ENCODE measurements at places on chromosomes 11 and 22. TPM values are rescaled to one million over a fixed set of nuclear protein-coding genes. Genes with fewer than 3 reads are reported as not detected.

DNA sequence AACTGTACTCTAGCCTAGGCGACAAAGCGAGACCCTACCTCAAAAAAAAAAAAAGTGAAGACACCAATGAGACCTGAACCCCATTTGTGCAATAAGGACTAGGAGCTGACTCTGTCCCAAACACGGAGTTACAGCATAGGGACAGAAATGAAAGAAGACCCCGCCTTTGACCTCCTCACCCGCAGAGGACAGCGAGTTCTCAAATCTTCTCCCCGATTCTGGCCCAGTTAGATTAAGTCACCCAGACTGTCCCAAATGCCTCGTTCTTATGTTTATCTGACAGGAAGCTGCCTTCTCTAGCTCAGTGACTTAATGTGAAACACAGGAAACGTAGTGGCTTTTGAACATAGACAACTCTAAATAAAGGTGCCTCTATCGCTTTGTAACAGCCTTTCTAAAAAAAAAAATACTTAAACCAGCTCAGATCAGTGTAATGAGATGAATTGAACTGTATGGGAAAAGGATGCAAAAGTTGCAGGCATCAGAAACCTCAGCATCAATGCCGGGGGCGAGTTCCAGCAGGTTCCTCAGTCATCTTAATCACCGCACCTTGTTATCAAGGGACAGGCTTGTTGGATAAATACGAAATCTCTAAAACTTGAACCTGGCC lies 10.6 kb downstream of the MYH9 start:
- peak overlapping the region; percentile 88 for H3K27ac ChIP-seq
- no peak overlapping the region for H3K4me3 ChIP-seq
- peaks cover 83% of the 10 kb centered on the region for H3K4me1 ChIP-seq
- no peak for DNase-seq

The MOGAT2 gene
- not detected for total RNA-seq

DNA sequence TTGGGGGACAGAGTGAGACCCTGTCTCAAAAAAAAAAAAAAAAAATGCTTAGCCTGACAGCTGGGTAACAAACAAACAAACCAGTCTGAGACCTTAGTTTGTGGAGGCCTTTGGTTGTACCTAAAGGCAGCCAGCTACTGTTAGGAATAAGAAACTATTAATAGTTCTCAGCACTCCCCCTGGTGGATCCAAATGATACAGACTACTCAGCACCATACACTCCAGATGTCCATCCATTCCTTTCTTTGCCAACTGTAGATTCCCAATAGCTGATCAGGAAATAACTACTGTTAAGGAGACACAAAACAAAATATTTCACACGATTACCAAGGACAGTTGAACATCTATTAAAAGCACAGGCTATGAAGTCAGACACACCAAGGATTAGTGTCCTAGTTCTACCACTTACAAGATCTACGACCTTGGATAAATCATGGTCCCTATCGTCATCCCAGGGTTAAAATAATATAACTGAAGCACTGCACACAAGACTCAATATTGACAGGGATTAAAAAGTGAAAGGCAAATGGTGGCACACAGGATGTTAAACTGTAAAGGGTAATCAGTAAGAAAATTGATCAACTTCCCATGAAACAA lies 17.2 kb downstream of the CLDN25 start:
- no peaks in the 10 kb centered on the region for H3K27me3 ChIP-seq
- H3K4me3 ChIP-seq, result no peak overlapping the region
- H3K4me1 ChIP-seq, result no peaks in the 10 kb centered on the region
- no peak for DNase-seq

DNA sequence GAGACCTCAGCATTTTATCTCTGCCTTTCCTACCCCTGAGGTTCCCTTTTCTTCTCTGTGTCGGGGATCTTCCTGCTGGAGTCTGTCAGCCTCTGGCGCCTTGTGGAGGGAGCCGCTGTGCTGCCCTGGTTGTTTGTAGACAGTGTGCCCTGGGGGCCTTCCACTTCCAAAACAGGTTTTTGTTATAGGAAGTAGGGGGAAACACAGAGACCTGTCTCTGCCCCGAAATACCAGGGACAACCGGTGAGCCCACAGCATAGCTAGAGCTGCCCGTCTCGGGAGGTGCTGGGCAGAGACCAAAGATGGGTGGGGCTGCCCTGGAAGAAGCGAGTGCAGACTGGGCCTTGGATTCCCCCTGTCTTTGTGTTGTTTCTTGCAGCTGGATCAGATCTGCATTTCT lies 8.0 kb downstream of the NCAPH2 start:
- H3K4me1 ChIP-seq, result no peaks in the 10 kb centered on the region
- no peak overlapping the region for H3K27ac ChIP-seq
- H3K27me3 ChIP-seq, result no peaks in the 10 kb centered on the region
- H3K36me3 ChIP-seq, result peaks cover 13% of the 10 kb centered on the region

DNA sequence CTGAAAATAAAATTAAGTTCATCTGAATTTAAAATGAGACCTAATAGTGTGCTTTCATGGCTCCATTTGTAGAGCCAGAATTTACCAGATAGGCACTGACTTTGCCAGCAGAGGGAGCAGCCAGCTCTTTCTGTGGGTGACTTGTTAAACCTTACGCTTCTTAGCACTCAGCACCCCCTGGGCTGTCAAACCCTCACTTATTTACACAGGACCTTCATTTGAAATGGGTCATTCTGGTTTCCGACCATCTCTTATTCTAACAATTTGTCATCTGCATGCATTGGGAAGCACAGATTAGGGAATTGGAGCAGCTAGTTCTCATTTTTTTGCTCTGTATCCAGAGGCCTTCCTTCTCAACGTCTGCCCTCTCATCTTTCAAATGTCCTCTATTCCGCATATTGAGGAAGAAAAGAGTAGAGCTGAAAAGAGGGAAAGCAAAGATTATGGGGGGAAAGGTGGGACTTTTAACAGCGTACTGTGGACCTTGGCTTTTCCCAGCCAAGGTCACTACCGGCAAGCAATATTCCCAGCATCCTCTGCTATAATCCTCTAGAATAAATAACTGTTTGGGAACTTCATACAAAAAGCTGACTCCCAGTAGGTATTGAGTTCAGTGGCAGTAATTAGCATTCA lies 3.1 kb downstream of the ASRGL1 start:
- peaks cover 9% of the 10 kb centered on the region for H3K27me3 ChIP-seq
- H3K4me3 ChIP-seq, result no peak overlapping the region
- no peak overlapping the region for H3K27ac ChIP-seq
- H3K36me3 ChIP-seq, result no peaks in the 10 kb centered on the region
- peaks cover 6% of the 10 kb centered on the region for H3K4me1 ChIP-seq

- no peak overlapping the region for H3K4me3 ChIP-seq
- H3K4me1 ChIP-seq, result no peaks in the 10 kb centered on the region
- peaks cover 11% of the 10 kb centered on the region for H3K27me3 ChIP-seq
- no peaks in the 10 kb centered on the region for H3K36me3 ChIP-seq
Measured at GRCh38 chr11:131481971-131482370, 111.6 kb downstream of the NTM start.

DNA sequence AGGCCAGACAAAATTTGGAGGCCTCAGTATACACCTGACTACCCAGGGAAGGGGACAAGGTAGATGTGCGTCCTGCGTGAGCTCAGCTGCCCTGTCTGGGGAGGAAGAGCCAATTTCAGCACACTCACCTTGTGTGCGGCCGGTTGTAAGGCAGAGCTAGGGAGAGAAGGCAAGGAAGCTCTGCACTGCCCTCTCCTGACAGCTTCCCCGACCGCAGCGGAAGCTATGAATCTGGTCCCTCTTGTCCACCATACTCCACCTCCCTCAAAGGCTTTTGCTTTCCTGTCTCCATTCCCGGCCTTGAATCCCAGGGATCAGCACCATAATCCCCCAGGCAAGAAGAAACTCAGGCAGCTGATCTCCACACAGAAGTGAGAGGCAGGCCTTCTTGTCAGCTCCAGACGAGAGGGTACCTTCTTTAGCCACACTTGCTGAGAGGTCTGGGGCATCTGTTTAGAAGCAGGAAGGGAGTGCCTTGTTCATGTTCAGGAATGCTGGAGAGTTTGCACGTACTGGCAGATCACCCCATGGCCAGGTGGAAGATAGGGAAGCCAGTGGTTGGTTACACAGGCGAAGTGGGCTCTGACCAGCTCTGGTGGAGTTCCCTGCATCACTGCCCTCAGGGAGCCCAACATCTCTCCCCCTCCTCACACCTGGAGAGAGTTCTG lies 62.5 kb downstream of the FEZ1 start:
- no peak overlapping the region for H3K4me3 ChIP-seq
- H3K27ac ChIP-seq, result peak overlapping the region; percentile 25
- peaks cover 36% of the 10 kb centered on the region for H3K36me3 ChIP-seq
- no peaks in the 10 kb centered on the region for H3K27me3 ChIP-seq
- DNase-seq, result no peak
- peaks cover 7% of the 10 kb centered on the region for H3K4me1 ChIP-seq

- H3K27ac ChIP-seq, result no peak overlapping the region
- no peak overlapping the region for H3K4me3 ChIP-seq
- no peak for DNase-seq
- H3K36me3 ChIP-seq, result no peaks in the 10 kb centered on the region
- no peaks in the 10 kb centered on the region for H3K4me1 ChIP-seq
Measured at GRCh38 chr11:44709281-44709562, 17.5 kb upstream of the TSPAN18 start.

GRCh38 chr11:58028687-58029411 lies 1.9 kb upstream of the OR6Q1 start:
- no peak overlapping the region for H3K27ac ChIP-seq
- no peak overlapping the region for H3K4me3 ChIP-seq
- DNase-seq, result no peak
- no peaks in the 10 kb centered on the region for H3K27me3 ChIP-seq
- H3K36me3 ChIP-seq, result no peaks in the 10 kb centered on the region

The NXF1 gene
- 97.5 TPM for total RNA-seq

The MAPK8IP2 gene
- total RNA-seq, result 2.8 TPM

DNA sequence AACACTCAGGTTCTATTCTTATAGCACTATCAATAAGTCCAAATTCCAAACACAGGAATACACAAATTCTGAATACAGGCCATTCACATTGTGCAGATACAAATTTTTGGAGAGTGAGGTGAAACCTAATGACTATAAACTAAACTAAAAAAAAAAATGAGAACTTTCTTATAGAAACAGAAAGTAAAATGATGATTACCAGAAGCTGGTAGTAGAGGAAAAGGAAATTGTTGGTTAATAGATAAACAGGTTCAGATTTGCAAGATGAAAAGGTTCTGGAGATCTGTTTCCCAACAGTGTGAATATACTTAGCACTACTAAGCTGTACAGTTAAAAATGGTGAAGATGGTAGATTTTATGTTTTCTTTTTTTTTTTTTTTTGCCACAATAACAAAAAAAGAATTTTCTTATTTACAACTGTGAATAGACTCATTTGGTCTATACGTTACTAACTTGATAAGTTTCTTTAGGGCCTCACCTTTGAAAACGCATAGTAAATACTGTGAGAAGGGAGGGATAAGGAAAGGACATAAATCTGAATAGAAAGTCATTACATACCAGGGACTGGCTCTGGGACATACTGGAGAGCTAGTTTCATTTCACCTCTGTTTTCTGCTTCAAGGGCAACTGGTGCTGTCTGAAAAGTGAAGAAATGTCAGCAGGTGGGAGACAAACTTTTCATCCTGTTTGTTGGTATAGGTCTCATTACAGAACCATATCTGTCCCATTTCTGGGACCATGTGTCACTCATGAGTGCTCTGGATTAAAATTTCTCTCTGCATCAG lies 14.2 kb upstream of the CCDC89 start:
- H3K4me3 ChIP-seq, result no peak overlapping the region
- no peak overlapping the region for H3K27ac ChIP-seq
- no peaks in the 10 kb centered on the region for H3K4me1 ChIP-seq
- H3K27me3 ChIP-seq, result no peaks in the 10 kb centered on the region

- H3K36me3 ChIP-seq, result peaks cover 34% of the 10 kb centered on the region
- peaks cover 11% of the 10 kb centered on the region for H3K4me1 ChIP-seq
- no peak overlapping the region for H3K4me3 ChIP-seq
- no peak overlapping the region for H3K27ac ChIP-seq
- no peaks in the 10 kb centered on the region for H3K27me3 ChIP-seq
Measured at GRCh38 chr11:116853461-116854073, 16.1 kb upstream of the APOA1 start.

The C11orf86 gene
- total RNA-seq, result not detected

The WT1 gene
- not detected for total RNA-seq
